ENCODE measurements at places on chromosomes 1 and 21. TPM values are rescaled to one million over a fixed set of nuclear protein-coding genes. Genes with fewer than 3 reads are reported as not detected.

The PEF1 gene
- 35.4 TPM for polyA plus RNA-seq

- no peak for DNase-seq
These were observed 123.1 kb downstream of the APP start for GRCh38 chr21:26047279-26047967.

- DNase-seq: no peak
These were observed 55.2 kb downstream of the S100B start for GRCh38 chr21:46549650-46550049.

- no peak for DNase-seq
These were observed 8.1 kb upstream of the RCC2 start for GRCh38 chr1:17447501-17447992.

The GCSAML gene
- under 0.01 TPM for polyA plus RNA-seq

The ATP1A4 gene
- 0.04 TPM for polyA plus RNA-seq

GRCh38 chr1:107058245-107059032 is 2.0 kb downstream of the PRMT6 start:
- DNase-seq: no peak

DNA sequence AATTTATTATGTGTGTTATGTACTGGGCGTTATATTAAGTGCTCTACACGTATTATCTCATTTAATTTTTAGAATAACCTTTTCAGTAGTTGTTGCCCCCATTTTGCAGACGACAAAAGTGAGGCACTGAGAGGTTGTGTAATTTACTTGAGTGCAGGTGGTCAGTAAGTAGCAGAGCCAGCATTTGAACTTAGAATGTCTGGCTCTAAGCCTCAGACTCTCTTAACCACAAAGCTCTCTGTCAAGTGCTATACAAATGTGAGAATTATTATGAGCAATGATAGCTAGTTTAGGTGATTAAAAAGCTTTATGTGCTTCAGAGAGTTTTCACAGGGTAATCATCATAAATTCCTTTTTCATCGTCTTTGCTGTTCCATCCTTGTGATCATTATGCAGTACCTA is 96.3 kb upstream of the UBE2U start:
- DNase-seq: no peak

All from heart right ventricle (tissue), 16 donors.